ENCODE measurements at places on chromosomes 13 and 19.

- DNase-seq, result no peak
These were observed 116.2 kb downstream of the TBC1D4 start for GRCh38 chr13:75365724-75366173.

DNA sequence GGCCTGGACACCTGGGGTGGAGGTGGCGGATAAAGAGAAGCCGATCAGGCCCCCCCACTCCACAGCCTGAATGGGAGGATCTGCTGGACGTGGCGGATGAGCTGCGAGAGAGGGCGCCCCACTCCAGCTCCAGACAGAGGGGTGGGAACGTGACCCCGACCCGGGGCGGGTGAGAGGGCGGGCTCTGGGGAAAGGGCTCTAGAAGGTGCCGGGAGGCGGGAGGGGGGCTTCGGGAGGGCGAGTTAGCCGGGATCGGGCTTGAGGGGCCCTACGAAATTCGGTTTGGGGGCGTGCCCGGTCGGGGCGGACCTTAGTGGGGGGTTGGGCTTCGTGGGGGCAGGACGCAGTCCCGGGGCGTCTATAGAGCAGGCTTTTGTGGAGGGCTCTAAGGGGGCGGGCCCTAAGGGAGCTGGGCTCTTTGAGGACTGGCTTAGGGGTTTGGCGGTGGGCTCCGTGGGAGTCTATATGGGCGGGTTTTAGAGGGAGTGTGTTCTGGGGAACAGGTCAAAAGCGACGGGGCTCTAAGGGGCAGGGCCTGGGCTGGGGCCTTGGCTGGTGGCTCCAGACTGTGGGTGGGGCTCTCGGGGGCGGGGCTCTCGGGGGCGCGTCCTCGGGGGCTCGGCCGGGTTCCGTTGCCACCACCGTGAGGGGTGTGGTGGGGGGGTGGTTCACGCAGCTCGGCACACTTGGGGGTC, 4.1 kb upstream of the NANOS3 start:
- DNase-seq, result no peak

DNA sequence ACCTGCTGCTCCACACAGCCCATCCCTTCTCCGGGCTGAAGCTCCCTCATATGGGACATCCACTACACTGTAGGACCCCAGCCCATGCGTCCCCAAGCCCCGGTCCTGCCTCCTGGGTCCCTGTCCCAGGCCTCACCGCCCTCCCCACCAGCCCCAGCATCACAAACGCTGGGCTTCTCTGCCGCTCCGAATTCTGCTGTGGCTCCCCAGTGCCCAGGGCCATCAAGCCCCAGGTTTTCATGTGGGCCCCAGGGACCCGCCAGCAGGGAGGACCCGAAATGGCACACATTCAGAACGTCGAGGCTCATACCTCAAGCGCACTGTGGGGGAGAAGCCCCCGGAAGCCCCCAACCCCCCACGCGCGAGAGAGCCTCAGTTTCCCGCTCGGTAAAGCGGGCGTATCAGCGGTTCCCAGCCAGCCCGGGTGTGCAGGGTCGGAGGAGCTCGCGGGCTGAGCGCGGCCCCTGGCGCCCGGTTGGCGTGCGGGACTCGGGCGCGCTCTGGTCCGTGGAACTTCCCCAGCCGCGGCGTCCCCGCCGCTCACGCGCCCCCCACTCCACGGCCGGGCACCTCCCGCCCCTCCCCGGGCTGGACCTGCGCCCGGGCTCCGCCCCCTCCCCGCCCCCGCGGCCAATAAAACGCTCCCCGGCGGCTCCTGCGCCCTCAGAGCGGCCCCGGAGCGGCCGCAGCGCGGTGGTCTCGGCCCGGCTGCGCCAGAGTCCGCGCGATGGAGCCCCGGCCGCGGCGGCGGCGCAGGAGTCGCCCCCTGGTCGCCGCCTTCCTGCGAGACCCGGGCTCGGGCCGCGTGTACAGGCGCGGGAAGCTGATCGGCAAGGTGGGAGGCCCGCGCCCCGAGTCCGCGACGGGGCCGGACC, at the start of gene PLK5:
Gene PLK5 (plus strand): TSS at position 666 of the 875 bp plus-strand sequence. CDS start 2,920 bp downstream, outside the sequence.
- DNase-seq, result no peak

GRCh38 chr13:77383097-77383496, 56.2 kb upstream of the MYCBP2 start:
- DNase-seq, result no peak

DNA sequence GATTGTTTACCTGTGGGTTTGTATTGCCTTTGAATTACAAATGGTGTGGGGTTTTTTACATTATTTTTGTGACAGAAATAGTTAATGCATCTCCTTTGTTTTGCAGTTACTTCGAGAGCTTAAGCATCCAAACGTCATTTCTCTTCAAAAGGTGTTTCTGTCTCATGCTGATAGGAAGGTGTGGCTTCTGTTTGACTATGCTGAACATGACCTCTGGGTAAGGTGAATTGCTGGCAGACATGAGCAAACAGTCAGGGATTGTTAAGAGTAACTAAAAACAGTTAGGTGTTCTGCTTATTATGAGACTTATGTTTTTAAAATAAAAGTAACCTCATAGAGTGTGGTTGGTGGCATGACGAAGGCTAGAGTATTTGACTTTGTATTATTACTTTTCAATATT, 95.0 kb downstream of the CDK8 start:
- peak; percentile 74 for DNase-seq

- DNase-seq, result no peak
These were observed 11.6 kb downstream of the PNPLA6 start for GRCh38 chr19:7547159-7547558.

- DNase-seq, result no peak
These were observed 55.1 kb downstream of the GPR180 start for GRCh38 chr13:94656766-94657165.
